ENCODE measurements at places on chromosomes 2 and 18.

GRCh38 chr2:96801005-96801785 is 14.9 kb upstream of the CNNM3 start:
- DNase-seq: peak; percentile 78

DNA sequence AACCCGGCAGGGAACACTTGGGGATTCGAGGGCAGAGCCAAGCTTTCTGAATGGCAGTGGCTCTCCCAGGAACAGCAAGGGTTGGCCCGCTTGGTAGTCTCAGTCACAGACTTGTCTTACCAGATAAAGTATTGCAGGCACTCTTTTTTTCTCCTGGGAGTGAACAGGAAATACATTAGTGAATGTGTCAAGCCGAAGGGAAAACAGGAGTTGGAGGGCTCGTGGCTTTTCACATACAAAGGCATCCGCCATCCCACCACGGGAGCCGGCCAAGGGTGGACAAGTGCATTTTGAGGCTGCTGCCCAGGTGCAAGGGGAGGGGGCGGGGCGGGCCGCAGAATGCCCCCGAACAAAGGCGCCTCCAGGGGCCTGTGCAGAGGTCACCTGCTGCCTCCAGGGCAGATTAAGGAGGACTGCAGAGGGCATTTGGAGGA is 163.3 kb upstream of the SIX3 start:
- no peak for DNase-seq

DNA sequence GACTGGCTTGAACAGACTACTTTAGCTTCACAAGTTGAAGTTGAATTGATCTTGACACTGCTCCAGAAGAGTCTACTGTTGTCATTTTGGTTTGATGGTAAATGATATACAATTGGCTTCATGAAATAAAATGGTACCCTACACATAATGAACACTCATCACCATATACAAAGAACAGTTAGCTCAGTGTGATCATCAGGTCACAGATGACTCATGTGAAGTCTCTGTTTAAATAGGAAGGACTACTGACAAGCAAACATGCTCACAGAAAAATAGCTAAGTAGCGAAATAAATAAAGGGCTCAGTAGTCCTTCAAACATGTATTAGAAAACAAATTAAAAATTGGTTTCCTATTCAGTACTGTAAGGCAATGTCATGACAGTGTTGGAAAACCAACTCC is 96.2 kb downstream of the MEIS1 start:
- DNase-seq: no peak

GRCh38 chr2:33796511-33796910 is 197.4 kb upstream of the FAM98A start:
- no peak for DNase-seq

DNA sequence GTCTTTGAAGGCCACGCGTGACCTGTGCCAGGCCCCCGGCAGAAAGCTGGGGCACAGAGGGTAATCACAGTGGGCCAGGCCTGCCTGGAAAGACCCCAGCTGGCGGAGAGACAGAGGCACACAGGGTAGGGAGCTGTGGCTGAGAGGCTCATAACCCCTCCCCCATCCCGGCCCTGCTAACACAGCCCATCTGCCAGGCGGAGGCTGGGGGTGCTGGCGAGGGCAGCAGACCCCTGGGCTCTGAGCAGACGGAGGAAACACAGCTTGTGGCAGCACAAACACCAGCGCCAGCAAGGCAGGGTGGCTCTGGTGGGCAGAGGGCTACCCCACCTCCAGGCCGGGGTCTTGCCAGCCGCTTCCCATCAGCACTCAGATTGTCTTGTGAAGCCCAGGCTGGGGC is 19.0 kb downstream of the HS6ST1 start:
- no peak for DNase-seq

- DNase-seq: no peak
Measured at GRCh38 chr18:36298126-36298741, 721 bp downstream of the FHOD3 start.

DNA sequence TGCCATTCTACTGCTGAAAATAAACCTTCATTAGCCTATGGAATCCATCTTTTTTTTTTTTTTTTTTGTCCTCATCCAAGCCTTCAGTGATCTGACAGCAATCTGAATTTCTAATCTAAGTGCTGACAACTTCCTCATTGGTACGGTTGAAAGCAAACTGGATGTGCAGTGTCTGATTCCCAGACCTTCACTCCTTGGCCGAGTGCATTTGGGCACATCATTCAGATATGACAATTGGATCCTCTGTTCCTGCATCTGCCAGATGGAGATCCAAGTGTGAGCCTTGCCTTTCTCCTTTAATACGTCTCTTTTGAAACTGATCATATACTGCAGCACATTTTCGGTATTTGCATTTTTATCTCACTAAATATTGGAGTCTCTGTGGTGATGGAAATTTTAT is 713.1 kb downstream of the DCDC2C start:
- DNase-seq: no peak

GRCh38 chr2:222869252-222869560 is 8.4 kb downstream of the ACSL3 start:
- no peak for DNase-seq

Measured in AG08396 (cell line).